Neural progenitor cell (in vitro differentiated cells): ENCODE measurements at places on chromosomes 13 and 19. TPM values are rescaled to one million over a fixed set of nuclear protein-coding genes. Genes with fewer than 3 reads are reported as not detected.

GRCh38 chr19:39356073-39356472, 13.9 kb downstream of the SAMD4B start:
- DNase-seq: no peak

DNA sequence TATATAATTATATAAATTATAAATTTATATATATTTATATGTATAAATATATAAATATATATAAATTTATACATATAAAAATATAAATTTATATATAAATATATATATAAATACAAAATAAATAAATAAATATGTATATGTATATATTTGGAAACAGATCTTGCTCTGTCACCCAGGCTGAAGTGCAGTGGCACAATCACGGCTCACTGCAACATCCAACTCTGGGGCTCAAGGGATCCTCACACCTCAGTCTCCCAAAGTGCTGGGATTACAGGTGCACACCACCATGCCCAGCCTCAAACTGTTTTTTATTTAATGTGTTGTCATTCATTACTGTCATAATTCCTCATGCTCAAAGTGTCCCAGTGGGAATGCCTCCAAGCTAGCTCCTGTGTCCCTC, 25.2 kb upstream of the PDCD5 start:
- DNase-seq: no peak

DNA sequence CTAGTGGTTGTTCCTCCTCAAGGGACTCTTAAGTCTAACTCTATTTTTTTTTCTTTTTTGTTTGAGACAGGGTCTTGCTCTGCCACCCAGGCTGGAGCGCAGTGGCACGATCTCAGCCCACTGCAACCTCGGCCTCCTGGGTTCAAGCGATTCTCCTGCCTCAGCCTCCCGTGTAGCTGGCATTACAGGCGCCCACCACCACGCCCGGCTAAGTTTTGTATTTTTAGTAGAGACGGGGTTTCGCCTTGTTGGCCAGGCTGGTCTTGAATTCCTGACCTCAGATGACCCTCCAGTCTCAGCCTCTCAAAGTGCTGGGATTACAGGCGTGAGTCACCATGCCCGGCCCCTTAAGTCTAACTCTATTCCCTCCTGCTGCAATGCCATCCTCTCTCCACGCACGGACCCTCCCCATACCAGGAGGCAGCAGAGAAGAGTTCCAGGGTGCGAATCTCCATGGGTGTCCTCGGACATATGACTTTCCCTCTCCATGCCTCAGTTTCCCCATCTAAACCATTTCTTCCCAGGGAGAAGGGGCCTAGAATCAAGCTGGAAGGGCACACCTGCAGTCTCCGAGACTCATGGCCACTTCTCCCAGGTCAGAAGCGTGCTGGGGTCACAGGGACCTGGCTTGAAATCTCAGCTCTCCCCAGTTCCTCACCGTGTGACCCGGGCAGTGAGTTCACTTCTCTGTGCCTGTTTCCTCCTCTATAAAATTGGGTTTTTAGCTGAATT, 6.0 kb upstream of the BCL3 start:
- DNase-seq: no peak

DNA sequence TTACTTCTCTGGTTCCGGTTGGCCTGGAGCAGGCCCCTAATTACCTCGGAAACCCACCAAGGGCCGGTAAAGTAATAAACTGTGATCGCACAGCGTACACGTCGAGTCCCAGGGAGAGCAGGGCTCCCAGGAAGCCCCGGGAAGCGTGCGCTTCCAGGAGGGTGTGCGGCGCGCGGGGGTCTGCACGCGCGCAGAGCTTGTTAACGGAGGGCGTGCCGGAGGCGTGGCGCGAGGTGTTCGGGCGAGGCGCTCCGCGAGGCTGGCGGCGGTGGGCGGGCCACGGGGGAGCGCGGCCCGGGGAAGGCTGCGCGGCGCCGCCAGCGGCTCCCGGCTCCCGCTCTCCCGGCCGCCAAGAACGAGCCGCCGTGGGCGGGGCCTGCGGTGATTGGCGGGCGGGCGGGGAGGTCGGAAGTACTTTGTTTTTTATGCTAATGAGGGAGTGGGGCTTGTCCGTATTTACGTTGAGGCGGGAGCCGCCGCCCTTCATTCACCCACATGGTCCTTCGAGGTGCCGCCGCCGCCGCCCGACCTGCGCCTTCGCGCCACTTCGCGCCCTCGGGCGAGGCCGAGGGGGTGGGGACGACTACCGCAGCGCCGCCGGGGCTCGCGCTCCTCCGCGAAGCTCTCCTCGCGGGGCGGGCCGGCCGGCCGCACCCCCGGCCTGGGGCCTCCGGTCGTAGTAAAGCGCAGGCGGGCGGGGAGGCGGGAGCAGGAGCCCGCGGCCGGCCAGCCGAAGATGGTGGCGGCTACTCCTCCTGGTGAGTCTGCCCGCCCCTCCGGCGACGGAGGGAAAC, at the start of gene MIR17HG:
TSS of gene MIR17HG (plus strand) at position 486 of the 794 bp plus-strand sequence.
- peak; percentile 96 for DNase-seq

Gene CLDN10
- 22.8 and 25.5 TPM in 2 replicates for total RNA-seq

Gene SLC46A3
- total RNA-seq: 0.06 TPM in 1 of 2 replicates, not detected in the other

Gene FCER2
- total RNA-seq: not detected in 2 replicates

Gene PALM3
- 4.0 TPM in 1 of 2 replicates, not detected in the other for total RNA-seq
